GM13977 (cell line): ENCODE measurements at places on chromosomes 12 and 14.
A peak's percentile ranks its signal among the peaks of the same experiment; 100 is the strongest.

DNA sequence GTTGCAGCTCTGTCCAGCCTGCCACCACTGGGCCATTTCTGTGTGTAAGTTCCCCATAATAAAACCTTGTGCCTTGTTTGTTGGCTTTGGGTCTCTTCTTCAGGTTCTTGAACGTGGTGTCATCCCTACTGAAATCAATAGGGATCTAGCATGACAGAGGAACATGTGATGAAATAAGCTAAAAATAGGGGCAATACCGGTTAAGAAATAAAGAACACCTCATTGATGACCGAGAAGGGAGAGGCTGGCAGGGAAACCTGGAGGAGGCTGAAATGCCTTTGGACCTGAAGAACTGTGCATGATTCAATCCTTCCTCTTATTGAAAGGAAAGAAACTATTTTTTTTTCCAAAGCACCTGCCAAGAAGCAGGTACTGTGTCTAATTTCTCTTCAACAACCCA, 172.3 kb downstream of the PPM1H start:
- no peak for DNase-seq

DNA sequence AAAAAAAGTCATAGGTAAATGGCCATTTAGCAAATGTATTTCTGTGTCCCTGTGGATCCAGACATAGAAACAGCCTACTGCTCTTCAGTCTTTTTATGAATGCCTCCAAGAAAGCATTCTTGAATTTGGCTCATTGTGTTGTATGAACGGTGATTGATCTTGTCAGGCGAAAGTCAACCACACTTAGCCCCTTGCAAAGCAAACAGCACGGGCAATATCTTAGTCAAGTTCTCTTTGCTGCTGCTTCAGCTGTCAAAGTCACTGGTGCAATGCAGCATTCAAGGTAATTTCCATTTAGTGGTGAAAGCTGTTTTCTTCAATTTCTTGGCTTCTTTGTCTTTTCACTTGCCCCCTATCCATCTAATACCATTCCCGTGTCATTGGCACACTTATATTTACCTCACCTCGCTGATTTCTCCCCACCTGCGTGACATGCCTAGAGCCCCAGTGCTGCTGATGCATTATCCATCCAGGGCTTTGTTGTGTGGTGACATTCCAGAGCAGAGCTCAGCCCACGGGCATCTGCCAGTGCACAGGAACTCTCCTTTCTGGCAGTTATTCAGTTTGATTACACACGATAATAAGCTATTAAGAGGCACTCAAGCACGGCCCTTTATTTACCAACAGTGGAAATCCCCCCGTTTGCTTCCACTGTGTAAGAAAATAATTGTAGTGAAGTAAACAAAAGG, 362.3 kb upstream of the NOVA1 start:
- DNase-seq, result no peak

GRCh38 chr12:47801904-47802246, 17.8 kb downstream of the HDAC7 start:
- DNase-seq, result no peak

GRCh38 chr14:61188196-61188595, 92.9 kb downstream of the TMEM30B start:
- DNase-seq, result no peak

DNA sequence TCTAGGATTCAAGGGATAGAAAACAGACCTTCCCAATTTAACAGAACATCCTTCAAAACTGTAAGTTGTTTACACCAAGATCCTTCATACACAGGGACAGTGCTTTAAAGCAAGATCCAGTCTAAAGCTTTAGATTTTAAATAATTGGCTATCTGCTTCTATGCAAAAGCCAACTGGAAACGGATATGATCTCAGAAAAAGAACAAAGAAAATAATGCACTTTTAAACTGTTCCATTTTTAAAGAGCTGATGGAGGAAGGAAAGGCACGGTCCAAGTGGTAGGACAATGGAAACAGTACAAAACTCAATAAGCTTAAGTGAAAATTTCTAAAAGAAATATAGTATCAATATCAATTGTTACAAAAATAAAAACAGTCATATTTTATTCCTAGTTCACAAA, 27.7 kb downstream of the LRP6 start:
- no peak for DNase-seq

- DNase-seq, result no peak
Observed at GRCh38 chr14:38090506-38090905, 117.2 kb upstream of the SSTR1 start.

DNA sequence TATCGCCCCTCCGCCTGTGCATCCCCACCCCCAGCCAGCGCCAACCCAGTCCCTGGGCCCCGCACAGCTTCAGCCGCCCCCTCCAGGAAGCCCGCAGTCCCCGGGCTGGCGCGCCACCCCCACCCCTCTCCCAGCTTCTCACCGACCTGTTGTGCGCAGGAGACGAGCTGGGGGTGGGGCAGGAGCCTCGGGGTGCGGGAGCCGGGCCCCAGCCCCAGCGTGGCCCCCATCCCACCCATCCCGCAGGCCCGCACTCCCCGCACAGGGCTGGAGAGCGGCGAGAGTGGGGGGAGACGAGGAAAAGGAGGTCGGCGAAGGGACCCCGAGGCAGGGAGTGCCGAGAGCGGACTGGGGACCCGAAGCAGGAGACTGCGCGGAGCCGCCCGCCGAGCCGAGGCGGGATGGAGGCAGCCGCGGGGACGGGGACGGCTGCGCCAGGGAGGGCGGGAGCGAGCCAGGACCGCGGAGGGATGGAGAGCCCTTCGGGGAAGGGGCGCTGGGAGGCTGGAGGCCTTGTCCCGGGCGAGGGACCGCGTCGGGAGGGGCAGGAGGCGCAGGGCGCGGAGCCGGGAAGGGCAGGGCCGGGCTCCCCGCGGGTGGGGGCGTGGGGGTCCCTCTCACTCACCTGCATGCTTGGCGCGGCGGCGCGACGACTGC, 498 bp downstream of the PIANP start:
- peak; percentile 54 for DNase-seq

DNA sequence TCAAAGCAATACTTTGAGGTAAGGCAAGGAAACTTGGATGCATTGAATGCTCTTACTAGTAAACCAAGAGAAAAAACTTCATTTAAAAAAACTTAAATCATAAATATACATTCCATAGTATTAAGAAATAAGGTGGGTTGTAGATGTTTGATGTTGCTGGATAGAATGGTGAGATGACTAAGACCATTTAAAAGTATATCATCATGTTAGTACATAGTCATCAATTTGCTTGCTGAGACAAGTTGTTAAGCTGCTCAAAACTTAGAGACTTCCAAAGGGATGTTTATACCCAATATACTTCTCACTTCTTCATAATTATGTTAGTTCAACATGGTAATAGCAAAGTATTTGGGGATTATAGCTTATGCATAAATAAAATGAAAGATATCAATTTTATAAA, 675.5 kb upstream of the MGAT4C start:
- no peak for DNase-seq

- no peak for DNase-seq
Observed at GRCh38 chr12:130863298-130863697, 8.6 kb upstream of the RAN start.

- peak; percentile 50 for DNase-seq
Observed at GRCh38 chr14:100025111-100025510, 40.1 kb upstream of the EVL start.

DNA sequence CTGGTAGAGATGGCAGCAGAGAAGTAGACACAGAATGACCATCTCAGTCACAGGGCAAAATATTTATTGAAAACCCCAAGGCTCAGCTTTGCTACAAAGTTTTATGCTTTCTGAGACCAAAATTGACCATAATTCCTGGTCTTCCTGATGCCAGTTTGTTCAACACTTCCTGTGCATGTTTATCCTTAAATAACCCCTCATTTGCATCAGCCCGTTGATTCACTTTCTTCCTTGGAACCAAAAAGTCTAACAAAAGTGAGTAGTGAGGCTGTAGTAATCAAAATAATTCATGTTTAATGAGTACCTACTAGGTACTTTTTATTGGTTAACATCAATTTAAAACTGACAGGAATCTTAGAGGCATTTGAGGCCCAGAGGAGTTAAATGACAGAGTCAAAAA, 51.7 kb downstream of the TRHDE start:
- DNase-seq, result no peak

- DNase-seq, result no peak
Observed at GRCh38 chr12:40828593-40828990, 136.4 kb downstream of the CNTN1 start.
